Muscle of leg (tissue), 16 donors: ENCODE measurements at places on chromosomes 3 and 15.

DNA sequence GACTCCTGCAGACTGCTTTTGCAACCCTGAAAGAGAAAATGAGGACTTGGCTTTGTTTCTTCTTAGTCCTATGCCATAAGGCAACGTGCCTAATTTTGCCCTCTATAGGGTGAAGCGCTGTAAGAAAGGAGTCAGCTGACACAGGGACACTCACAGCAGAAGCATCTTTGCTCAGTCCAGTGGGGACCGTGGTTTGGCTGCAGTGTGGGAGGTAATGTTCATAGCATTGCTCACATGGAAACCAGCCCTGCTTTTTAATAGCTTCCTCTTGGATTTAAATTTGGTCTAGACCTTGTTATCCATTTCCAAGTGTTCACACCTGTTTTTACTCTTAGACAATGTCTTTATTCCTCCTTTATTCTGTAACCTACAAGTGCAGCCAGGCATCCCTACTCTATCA, 1032.1 kb downstream of the NTRK3 start:
- DNase-seq = no peak

GRCh38 chr3:181790561-181790960, 78.8 kb downstream of the SOX2 start:
- DNase-seq = peak; percentile 90

GRCh38 chr3:98745718-98746117, 17.4 kb upstream of the ST3GAL6 start:
- DNase-seq = no peak

DNA sequence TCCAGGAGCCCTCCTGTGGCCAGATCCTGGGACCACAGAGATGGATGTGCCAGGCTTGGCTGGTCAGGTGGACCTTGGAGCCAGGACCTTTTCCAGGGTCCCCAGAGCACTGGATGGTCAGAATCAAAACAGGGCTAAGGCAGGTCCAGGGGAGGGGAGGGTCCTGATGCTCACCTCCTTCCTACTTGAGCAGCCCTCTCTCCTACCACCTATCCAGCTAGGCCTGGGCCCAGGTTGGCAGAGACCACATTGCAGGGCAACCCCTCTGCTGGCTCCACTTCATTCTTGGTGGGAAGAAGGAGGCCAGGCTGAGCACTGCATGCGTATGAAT, 28.5 kb upstream of the SFMBT1 start:
- no peak for DNase-seq

GRCh38 chr3:45224824-45225464, 1.1 kb downstream of the TMEM158 start:
- DNase-seq = peak; percentile 70

DNA sequence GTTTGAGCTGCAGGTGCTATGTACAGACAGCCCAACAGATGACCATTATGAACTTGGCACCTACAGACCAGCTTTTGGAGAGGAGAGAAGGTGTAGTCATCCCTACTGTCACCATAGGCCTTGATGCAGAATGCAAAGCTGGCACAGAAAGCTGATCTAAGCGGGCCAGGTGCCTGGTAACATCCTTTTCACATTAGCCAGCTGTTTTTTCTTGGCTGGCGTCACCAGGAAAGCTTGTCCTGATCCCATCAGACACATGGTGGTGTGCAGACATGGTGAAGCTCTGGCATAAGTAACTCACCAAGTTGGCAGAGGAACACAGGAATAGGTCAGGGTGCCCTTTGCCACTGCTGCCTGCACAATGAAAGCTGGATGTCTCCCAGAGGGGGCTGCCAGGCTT, 97.2 kb upstream of the MB21D2 start:
- peak; percentile 57 for DNase-seq

GRCh38 chr15:61474796-61475195, 245.7 kb upstream of the RORA start:
- no peak for DNase-seq

DNA sequence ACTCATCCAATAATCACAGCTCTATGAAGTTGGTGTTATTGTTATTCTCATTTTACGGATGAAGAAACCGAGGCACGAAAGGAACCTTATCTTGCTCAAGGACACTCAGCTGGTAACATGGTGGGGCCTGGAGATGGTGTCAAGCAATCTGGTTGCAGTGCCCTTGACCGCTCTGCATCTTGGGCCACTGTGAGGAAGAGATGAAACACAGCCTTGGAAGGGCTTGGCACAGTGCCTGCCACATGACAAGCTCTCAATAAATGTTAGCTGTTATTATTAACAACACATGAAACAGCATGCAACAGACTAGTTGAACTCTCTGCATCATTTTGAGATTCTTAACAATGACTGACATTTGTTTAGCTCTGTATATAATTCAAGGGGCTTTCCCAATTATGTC, 10.1 kb upstream of the ITGA11 start:
- DNase-seq = no peak

GRCh38 chr15:62742409-62743171, 300.0 kb upstream of the TPM1 start:
- DNase-seq = peak; percentile 87

GRCh38 chr15:27638958-27639357, 460.2 kb downstream of the OCA2 start:
- no peak for DNase-seq

DNA sequence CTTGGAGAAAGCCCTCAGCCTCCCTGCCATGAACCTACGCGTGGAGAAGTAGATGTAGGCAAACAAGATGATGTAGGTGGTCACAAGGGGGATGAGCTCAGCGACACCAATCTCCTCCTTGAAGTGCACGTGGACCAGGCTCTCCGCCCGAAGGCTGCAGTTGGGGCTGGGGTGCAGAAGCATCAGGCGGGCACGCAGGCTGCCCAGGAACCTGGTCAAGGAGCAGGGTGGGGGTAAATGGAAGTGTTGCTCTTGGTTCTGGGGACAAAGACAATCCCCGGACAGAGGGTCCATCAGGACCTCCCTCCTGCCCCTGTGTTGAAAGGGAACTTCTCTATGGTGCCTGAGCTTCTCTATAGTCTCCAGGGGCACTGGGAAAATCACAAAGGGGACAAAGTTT, 45.1 kb downstream of the PTPN23 start:
- DNase-seq = no peak

DNA sequence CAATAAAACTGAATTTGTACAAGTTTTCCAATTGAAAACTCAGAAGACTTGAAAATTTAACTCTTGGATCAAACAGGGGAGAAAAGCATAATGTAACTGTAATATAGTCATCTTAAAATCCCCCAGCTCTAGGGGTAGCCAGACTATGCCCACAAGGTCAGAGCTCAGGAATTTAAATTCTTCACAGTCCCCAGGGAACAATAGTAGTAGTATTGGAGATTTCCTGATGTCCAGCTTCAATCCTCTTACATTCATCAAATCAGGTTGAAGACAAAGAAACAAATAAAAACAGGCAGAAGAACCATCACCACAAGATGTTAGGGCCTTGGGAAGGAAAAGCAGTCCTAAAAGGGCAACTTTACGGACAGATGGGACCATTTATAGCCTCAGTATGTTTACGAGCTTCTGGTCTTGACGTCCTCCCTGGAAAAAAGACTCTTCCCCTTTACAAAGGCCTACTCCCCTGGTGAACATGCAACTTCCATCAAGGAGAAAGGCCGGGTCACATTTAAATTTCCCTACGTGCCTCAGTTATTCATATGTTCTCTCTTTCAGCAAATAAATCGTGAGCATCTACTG, 96.8 kb downstream of the PLCH1 start:
- DNase-seq = no peak

DNA sequence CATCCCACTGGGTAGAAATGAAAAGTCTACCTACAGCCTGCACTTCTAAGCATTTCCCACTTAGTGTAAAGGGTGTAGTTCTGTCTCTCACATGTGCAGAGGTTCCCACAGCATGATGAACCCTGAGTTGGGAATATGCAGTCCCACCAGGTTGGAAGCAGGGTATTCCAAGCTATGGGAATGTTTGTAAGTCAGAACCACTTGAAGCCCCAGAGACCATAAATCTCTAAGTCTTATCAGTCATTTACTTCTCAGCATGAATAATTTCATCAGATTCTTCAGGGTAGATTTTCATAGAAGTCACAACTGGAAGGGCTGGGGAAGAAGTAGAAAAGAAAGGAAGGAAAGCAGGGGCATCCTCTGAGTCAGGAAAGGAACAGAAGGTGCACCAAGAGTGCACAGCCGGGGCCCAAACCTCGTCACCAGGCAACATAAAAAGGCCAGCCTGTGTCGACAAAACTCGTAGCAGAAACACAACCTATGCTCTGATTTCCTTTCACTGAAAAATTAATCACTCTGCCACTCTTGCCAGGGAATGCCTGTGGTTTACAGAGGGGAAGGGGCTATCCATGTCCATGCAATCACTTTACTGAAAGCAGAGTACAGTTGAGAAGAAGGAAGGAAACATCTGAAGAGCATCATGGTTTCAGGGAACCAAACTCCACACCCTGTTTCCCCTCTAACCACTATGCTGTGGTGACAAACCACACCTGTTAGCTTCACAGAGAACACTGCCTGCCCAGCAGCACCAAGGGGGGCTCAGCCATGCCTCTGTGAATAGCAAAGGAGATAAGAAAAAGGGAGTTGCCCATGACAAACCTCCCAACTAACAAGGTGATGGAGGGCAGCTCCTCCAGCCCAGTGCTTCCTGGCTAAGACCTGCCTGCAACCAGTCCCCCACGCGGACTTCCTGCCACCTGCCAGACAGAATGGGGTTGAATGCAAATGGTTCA, 40.5 kb downstream of the SH3BP5 start:
- no peak for DNase-seq
